ENCODE measurements at places on chromosomes 7 and 10.

DNA sequence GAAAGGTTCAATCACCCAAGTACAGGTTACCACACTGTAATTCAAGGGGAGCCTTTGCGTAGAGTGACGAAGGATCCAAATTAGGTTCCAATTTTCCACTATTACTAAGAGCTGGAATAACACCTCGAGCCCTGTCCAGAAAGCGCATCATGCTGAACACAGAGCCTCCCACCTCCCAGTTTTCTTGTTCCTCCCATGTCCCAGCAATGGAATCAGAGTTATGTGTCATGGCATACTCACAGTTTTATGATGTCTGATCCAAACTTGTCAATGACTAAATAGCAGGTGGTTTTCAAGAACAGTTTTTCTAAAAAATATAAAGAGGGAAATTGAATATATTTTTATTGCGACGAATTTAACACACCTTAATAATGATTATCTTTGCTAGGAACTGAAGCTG is 50.6 kb downstream of the AOAH start:
- DNase-seq: no peak

DNA sequence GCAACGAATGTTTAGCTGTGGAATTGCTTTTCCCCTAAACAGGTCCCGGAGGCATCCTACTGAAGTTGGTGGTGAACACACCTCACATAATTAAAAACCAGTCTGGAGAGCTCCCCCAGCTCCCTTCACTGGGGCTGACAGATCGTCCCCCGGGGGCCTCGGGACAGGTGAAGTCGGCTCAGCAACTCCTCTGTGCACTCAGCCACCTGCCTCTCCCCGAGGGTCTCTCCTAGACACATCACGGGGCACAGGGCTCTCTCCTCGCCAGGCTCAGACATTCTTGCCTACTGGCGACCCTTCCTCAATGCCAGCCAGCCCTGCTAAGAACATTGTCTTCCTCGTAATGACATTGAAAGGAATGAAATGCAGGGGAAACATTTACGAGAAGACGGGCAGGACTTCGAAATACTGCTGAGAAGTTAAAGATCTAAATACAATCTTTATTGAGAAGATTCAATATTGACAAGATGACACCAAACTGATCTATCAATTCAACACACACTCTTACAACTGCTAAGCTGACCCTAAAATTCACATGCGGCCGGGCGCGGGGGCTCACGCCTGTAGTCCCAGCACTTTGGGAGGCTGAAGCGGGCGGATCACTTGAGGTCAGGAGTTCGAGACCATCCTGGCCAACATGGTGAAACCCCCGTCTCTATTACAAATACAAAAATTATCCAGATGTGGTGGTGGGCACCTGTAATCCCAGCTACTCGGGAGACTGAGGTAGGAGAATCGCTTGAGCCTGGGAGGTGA is 88.1 kb upstream of the DNAAF5 start:
- DNase-seq: no peak

- no peak for DNase-seq
Observed at GRCh38 chr7:83866582-83866981, 217.6 kb upstream of the SEMA3E start.

DNA sequence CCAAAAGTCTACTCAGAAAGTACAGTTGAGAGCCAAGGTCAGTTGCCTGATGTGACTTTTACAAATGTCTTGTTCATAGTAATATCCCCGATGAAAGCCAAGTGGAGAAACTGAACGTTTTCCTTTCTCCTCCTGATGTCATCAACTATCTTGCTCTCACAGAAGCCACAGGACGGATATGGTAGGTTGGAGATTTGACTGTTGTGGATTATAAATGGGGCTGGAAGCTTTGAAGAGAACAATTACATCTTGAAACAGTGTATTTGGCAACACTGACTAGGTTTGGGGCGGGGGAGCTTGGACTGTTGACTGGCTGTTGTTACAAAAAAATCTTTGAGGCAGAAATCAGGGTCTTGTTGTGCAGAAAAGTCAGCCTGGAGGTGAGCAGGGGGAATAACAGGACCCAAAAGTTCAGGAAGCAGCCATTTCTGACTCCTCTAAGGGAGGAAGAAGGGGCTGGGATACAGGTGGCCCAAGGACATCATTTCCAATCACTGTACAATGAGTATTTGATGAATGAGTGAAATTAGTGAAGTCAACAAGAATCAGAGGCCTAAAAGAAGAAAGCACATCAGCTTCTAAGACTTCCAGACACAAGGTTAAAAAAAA is 24.3 kb downstream of the PLEKHS1 start:
- no peak for DNase-seq

GRCh38 chr10:14736600-14737081 is 38.1 kb downstream of the FAM107B start:
- DNase-seq: no peak

GRCh38 chr10:131169146-131169545 is 142.4 kb downstream of the TCERG1L start:
- DNase-seq: no peak

GRCh38 chr10:61338146-61338545 is 115.0 kb downstream of the TMEM26 start:
- DNase-seq: no peak

DNA sequence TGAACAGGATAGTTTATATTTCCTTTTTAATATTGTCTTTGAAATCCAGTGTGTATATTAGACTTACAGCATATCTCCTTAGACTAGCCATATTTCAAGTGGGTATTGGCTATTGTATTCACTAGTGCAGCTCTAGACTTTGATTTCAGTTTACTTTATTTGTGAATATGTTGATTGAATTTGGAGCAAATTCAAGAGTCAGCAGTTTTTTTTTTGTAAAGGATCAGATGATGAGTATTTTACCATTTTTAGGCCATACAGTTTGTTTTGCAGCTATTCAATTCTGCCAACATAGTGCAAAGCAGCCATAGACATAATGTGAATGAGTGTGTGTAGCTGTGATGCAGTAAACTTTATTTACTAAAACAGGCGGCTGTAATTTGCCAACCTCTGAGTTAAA is 4.6 kb downstream of the STK31 start:
- DNase-seq: no peak

- DNase-seq: no peak
Observed at GRCh38 chr10:96794836-96795733, 37.0 kb upstream of the LCOR start.

DNA sequence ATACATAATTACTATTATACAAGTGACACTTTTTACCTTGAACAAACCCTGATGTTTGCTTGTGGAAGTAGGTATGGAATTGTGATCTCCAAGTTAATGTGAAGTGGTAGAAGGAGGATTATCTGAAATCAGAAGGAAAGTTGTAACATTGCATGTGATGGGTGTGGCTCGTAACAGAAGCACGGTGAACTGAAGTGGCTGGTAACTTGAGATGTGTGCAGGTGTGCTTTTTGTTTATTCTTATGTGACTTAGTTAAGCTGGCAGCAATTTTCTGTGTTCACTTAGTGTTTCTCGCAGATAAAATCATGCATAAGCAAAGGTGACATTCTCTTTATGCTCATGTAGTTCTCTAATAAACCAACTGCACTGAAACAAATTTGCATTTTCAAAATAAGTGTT is 82.3 kb downstream of the ZEB1 start:
- DNase-seq: no peak

GRCh38 chr10:80110986-80111385 is 21.5 kb upstream of the PLAC9 start:
- DNase-seq: no peak

DNA sequence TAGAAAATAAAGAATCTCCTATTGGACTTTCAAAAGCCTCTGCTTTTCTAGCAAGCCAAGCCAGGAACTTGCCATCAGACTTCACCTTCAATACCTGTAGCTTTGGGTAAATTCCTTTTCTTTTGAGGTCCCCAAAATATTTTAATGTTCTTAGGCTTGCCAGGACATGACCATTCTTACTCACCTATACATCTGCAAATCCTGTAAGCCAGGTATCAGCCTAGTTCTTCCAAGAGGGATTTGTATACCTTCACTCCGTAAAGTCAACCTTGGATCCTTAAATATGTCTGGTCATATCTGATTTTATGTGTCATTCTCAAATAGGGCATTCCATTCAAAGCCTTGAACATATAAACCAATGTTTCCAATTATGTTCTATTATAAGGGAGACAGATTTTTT is 210.6 kb upstream of the CELF2 start:
- no peak for DNase-seq

DNA sequence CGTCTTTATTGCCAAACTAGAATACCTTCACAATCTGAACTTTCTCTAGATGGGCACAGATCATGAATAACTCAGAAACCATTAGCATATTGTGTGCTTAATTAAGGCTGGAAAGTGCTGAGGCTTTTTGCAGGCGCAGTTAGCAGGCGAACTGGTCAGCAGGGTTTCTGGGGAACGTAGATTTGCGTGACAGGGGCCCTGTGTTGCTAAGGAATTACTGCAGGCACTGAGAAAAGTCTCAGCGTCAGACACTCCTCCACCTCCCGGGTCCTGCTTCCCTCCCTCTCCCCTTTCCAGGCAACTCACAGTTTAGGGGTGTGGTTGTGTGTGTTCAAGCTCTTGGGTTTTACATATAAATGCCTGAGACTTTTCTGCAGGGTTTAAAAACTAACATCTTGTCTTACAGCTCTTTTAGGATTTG is 2.2 kb downstream of the MAP3K8 start:
- no peak for DNase-seq

GRCh38 chr7:723541-723940 is 3.0 kb upstream of the DNAAF5 start:
- no peak for DNase-seq

- DNase-seq: no peak
Observed at GRCh38 chr7:45606050-45606449, 31.9 kb downstream of the ADCY1 start.

DNA sequence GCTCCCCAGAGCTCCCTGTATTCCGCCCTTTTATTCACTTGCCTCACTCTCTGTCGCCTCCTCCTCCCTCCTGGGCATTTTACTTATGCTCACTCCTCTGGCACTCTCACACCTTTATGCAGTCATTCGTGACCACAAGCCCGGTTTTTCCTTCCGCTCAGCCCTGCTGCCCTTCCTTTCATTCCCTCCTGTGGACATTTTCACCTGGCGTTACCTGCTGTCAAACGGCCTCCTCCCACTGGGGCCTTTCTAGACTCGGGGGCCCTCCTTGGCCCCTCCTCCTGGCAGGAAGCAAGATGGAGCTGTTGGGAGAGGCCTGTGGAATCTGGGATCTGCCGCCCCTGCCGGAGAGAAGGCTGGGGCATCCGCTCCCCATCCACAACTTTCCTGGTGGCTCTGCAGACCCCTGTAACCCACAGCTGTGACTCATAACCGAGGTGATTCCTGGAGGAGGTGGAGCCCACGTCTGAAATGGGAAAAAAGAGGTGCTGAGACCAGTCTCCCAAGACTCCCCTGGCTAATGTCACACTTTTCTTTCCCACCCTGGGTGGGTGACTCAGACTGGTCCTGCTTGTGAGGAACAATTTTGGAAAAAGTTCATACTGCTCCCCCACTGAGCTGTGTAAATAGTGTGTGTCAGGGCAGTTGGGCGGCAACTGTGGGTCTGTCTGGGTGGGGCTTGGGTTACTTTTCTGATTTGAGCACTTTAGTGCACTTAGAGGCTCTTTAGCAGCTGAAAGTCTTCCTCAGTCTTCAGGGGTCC is 1.2 kb downstream of the VCL start:
- no peak for DNase-seq

DNA sequence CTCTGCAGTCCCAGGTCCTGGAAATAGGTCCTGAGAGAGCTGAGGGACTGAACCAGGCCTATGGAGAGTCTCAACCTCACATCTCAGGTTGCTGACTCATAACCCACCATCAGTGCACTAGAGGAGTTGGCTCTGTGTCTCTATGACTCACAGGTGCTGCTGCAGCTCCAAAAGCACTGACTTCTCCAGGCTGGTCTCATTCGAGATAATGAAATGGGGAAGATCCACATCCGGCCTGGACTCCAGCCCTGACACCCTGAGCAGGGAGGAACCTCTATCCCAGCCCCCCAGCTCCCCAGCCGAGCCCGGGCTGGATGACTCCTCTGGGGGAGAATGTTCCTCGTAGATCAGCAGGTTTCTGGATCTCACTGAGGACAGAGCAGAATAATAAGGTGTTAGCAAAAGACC is 35.5 kb upstream of the DGKI start:
- no peak for DNase-seq

DNA sequence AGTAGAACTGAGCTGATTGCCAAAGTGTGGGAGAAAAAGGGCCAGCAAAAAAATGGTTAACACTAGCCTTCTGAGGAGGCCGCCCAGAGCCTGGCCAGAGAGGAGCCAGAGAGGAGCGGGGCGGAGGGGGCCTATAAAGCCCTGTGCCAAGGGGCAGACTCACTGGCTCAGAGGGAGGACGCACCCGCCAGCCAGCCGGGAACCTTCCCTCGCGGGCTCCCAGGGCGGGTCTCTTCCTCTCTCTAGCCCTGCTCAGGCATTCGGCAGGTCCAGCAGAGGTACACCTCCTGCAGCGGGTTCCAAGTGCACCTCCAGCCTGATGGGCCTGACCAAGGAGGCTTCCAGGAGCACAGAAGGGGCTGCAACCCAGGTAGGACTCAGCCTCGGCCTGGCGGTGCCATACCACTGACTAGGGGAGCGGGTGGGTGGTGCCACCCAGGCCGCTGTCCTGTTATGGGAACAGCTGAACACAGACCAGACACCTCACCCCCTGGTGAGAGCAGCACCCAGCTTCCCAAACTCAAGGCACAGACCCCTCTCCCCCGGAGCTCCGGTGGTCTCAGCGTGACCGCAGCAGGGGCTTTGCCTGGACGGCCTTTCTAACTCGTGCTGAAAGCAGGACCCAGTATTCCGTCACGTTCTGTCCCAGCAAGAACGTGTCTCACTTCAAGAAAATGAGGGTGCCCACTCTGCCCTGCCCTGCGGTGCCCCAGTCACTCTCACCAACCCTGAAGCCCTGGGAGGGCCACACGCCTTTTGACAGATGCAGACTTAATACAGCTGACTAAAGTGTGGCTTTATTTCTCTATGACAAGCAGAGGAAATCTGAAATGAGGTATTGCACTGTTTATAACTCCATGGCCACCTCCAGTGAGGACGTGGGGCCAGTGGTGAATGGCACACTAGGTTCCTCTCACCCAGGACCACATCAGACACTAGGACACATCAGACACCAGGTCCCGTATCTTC is at the start of gene GPER1:
TSS of gene GPER1 (plus strand) at position 162 of the 969 bp plus-strand sequence. CDS start 3,616 bp downstream, outside the sequence.
- no peak for DNase-seq

GRCh38 chr7:94540428-94540827 is 30.8 kb downstream of the CASD1 start:
- DNase-seq: no peak

GRCh38 chr10:94524146-94524545 is 21.4 kb upstream of the HELLS start:
- no peak for DNase-seq

- DNase-seq: no peak
Observed at GRCh38 chr7:112668561-112668960, 121.6 kb downstream of the TMEM168 start.

GRCh38 chr10:92923416-92923815 is 75.1 kb downstream of the EXOC6 start:
- DNase-seq: no peak

Data from stimulated activated CD4-positive, alpha-beta T cell treated with anti-CD3 and anti-CD28 coated beads, Interleukin-15, amount 100 ng/mL, for 48 hours (primary cell).